Right cardiac atrium (tissue), 5 donors: ENCODE measurements at places on chromosomes 1 and 21.
A peak's percentile ranks its signal among the peaks of the same experiment; 100 is the strongest.

DNA sequence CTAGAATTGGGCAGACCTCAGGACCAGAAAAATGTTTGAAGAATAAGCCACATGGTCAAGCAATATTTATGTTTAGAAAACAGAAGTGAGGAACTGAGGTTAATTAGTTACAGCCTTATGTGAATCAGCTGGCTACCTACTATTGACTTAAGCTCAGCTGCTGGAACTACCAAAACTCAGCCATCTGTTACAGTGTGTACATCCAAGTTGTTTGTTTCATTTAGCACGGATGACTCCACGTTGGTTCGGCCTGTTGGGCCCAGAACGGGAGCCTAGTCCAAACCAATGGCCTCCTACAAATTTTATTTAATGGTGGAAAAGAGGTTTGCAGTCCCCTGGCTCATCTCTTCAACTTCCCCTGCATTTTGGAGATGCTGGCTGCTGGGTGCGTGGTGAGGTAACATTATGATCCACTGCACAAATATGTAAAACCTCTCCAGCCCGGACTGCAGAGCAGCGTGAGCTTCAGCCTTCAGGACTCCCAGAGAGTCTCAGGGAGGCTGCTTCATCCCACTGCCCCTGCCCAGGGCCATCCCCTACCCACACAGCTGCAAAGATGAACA is 143.4 kb downstream of the ZZZ3 start:
- DNase-seq = no peak

DNA sequence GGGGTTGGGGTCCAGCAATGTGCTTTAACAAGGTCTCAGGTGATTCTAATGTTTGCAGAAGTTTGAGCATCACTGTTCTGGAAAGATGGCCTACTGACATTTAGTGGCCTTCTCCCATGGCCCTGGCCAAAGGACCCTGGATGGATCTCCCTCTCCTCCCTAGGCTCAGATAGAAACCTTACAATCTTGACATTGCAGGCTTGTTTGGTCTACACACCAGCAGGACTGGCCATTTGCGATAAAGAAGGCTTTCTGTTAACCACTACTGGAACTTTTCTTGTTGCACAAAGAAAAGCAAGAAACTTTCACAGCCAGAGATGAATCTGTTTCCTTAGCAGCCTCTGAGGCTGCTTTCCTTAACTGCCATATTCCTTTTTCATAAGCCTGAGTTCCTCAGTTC is 6.2 kb downstream of the DNALI1 start:
- no peak for DNase-seq

- DNase-seq = peak; percentile 56
These were observed 1.8 kb upstream of the MTFR1L start for GRCh38 chr1:25817840-25818501.

DNA sequence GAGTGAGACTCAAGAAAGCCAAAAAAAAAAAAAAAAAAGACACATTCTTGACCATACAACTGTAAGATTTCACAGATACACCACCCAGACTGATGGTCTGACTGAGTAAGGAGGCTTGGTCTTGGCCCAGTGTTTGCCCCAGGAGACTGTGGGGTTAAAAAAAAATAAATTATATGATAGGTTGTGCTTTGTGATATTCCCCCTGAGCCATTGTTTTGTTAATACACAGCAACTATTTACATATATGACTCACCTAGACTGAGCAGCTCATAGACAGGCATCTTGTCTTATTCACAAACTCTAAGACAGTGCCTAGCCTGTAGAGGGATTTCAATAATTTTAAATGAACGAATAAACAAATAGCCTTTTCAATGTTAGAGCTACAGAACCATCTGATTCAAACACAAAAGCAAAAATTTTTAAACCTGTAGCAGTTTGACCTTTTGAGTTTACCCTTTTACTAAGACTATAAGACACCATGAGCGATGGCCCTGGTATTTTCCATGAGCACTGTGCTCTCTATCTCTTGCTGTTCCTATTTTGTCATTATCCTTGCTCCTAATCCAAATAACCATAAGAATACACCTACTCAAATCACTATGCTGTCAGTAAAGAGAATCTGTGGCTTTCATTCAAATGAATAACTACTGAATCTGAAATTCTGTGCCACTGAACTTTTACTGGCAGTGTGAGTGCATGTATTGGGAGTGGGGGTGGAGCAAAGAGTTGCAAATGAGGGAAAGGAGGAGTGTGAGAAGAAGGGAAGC is 199.4 kb upstream of the PTBP2 start:
- no peak for DNase-seq

DNA sequence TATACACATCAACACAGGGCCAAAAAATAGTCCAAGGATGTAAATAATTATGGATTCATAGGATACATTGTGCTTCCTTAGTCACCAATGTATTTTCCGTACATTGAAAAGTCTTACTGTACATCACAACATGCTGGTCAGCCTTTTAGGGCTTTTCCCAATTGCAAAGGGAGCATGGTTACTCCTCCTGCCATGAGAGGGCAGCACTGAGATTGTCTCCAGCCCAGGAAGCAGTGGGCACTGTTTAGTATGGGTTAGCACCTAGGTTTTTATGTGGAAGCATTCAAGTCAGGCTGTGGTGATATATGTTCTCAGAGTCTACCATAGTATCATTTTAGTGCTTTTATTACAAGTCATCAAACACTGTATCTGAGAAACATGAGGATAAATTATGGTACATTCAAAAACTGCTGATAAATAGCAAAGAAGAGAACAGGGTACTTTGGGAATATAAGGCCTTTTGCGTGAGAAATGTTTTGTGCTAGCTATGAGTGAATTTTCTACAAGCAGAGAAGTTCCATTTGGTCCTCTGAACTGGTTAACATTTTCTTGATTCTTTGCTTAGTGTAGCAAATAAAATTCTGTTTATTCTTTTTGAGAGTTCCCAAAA is 34.0 kb downstream of the ST6GALNAC5 start:
- DNase-seq = peak; percentile 39

- no peak for DNase-seq
These were observed 20.6 kb upstream of the PROK1 start for GRCh38 chr1:110430366-110430765.

- peak; percentile 64 for DNase-seq
These were observed 17.1 kb downstream of the COL6A2 start for GRCh38 chr21:46114963-46115362.

DNA sequence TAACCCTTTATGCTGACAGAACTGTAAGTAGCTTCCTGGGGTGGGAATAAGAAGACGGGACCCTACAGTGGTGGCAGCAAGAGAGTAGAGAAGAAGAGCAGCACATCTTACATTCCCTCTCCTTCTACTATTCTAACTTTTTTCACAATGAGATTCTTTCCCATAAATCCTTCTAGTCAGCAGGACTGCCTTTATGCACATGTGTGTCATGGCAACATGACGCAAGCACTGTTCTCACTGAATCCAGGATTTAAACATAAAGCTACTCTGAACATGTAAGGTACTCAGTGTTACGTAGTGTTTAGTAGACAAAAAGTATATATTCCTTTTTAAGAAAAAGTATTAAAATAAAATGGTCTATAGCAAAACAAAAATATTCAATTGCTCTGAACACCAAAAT is 309.7 kb upstream of the LYPLAL1 start:
- DNase-seq = no peak

- DNase-seq = no peak
These were observed 160.0 kb downstream of the SDCCAG8 start for GRCh38 chr1:243415663-243416408.

GRCh38 chr21:45871616-45872236 is 109.8 kb upstream of the COL6A1 start:
- no peak for DNase-seq

DNA sequence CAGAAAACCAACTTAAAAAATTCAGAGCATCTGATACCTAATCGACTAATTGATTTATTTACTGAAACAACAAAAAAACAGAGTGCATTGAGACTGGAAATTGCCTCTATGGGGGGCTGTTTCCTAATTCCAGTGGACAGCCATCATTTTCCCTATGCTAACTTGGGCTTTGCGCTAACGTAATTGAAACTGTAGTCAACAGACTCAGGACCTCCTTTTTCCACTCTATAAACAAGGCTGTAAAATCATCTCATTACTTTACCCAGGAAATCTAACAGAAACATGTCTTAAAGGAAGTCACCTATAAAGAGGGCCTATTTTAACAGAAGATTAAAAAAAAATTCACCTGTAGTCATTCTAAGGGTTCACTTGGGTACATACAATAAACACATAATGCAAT is 2.1 kb downstream of the ERG start:
- no peak for DNase-seq

DNA sequence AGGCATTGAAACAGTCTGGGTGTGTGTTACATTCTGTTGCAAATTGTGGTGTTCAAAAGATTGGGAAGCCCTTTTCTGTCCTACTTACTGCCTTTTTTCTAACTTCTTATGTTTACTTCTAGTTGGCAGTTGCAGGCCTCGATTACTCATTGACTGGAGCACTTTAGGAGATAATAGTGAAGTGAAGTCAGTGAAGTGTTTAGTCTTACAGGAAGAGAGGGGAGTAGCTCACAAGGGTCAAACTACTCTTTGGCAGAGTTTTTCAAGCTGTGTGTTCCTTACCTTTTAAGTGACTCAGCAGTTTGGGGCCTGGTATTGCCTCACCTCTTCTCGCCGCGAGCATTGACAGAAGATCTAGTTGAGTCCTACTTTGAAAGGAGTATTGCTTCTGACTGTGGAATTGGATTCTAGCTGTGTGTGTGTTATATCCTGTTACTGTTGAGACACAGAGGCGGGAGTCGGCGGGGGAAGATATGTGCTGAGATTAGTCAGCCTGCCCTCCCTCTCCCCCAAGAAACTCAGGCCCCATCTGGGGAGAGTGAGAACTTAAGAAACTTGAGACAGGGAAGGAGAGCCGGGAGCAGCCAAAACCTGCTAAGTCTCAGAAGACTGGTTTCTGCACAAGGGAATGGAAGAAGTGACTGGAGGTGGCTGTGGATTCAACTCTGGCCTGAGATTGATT is 19.3 kb downstream of the AHCYL1 start:
- peak; percentile 67 for DNase-seq

DNA sequence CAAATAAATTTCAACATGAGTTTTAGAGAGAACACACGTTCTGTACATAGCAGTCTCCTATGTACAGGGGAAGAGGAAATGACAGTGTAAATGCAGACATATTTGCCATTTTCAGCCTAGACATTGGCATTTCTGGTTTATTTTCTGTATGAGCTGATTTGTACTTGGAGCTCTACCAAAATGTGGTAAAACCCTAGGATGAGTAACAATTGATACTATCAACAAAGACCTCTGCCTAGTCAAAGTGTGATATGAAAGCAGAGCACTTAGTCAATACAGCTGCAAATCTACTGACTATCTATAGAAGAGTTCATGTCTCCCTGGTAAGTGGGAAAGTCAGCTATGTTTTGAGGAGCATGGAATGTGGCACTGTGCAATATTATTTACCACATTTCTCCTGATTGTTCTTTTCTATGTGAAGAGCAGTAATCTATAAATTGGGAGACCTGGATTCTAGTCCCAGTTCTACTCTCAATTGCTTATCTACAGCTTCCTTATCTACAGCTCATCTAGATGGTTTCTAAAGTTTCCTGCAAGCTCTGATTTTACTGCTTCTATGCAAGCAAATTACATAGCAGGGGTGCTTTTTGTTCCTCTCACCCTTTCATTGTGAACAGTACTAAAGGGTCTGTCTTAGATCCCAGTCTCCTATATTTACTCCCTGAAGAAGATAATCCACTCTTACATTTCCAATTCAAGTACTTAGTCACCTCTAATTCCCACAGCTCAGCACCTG is 334.2 kb downstream of the NTNG1 start:
- no peak for DNase-seq

- DNase-seq = no peak
These were observed 133.8 kb downstream of the PTPRC start for GRCh38 chr1:198772626-198773025.

GRCh38 chr21:24276204-24276603 is 1331.1 kb downstream of the MRPL39 start:
- no peak for DNase-seq

GRCh38 chr1:28199328-28200233 is 23.1 kb upstream of the PTAFR start:
- DNase-seq = no peak

DNA sequence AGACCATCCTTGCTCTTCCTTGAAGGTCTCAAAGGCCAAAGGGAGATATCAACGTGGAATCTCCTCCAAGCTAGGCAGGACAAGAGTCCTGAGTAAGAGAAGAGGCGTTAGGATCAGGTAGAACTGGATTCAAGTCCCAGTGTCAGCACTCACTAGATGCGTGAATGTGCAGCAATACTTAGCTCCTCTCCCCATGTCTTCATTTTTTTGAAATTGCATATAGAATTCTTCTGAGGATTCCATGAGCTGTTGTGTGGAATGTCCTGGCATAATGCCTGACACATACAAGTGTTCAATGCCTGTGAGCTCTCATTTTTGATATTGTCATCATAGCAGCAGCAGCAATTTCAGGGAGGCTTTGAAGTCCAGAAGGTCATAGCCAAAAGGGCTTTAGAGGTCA is 333.2 kb downstream of the KCNH1 start:
- DNase-seq = no peak

DNA sequence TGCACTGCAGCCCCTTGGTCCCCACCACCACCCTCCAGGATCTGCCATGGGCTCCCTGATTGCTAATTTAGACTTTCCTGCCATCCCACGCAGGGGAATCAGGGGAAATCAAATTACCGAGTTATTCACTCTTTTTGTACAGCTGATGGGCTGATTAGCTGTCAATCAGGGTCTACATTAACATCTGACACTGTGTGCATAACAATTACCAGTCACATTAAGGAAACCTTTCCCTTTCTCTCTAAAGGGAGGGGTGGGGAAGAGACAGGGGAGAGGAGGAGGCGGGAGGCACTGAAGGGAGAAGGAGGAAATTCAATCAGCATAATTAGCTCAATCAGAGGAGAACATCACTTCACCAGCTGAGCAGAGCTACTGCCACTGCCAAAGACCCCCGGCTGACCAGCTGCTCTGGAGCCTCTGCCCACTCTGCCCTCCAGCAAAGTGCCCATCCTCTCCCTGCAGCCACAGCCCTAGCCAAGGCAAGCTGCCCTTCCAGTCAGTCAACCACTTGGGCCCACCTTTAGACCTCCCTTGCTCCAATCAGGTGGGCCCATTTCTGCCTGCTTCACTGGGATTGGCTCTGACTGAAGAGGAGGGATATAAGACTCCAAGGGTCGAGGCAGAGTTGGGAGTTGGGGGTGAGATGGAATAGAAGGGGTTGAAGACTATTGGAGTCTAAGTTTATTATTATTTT is 199.3 kb upstream of the ZC3H12A start:
- no peak for DNase-seq

- no peak for DNase-seq
These were observed 51.9 kb downstream of the KLHDC7A start for GRCh38 chr1:18532390-18533170.

DNA sequence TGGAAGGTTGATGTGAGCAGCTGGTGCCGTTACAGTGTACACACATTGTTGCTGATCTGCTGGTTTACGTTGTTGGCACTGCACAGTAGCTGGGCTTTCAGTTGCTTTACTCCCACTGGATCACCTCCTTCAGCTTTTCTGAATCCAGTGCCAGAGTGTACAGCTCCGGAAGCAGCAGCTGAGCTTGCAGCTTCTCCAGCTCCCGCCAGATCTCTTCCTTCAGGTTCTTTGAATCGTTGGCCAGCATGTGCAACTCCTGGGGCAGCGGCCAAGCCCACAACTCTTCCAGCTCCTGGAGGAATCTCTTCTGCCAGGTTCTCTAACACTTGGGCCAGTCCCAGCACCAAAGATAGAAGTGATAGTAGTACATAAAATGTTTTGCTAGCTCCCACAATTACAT is 149.7 kb upstream of the RRP15 start:
- DNase-seq = no peak

- DNase-seq = no peak
These were observed 144.1 kb downstream of the CENPF start for GRCh38 chr1:214747050-214747635.
